NCI-H2171 treated with DMSO at 0.1 percent for 48 hours (cell line): ENCODE measurements at places on chromosomes 16 and 17.

- DNase-seq, result no peak
Measured at GRCh38 chr17:68480885-68481284, 23.6 kb upstream of the WIPI1 start.

GRCh38 chr16:27202923-27203506, 311 bp upstream of the KDM8 start:
- no peak for DNase-seq

GRCh38 chr17:79927688-79928501, 88.7 kb upstream of the CBX4 start:
- DNase-seq, result no peak

DNA sequence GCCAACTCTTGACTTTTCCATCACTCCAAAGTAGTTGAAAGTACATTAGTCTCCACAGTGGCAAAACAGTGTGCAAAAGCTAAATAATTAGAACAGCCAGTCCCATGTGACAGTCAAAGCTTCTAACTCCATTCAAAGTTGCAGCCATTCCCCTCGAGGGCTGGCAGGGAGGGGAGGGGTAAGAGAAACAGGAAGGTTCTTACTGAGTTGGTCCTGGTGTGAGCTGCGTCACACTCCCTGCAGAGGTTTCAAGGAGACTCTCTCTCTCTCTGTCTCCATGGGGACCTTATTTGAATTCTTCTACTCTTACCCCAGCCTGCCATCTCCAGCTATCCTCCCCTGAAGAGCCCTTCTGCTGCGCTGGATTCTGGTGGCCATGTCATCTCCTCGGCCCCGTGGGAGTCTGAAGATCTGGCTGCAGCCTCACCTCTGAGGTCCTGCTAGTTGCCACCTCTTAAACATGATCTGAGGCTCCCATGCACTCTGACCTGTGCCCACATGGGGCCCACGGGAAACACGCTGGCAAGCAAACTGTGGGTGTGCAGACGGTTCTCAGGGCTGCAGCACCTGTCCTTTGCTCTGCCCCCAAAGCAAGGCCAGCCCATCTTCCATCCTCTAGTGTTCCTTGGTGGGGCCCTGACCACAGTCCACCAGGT, 23.3 kb upstream of the STH start:
- DNase-seq, result no peak

DNA sequence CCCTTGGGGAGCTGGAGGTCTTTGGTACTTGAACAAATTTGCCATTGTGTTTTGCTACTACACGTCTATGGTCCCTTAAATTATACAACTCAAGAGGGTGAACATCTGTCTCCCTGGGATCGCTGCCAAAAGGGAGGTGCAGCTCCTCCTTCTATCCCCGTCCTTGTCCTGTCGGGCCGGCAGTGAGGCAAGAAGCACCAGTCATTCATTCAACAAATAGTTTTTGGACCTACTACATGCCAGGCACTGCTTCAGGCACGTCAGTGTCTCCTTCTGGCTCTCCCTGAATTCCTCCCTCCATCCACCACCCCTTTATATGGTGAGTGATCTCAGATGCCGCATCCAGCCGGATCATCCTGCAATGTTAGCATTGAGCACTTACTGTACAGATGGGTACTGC, 2.2 kb upstream of the RPL38 start:
- peak; percentile 98 for DNase-seq

GRCh38 chr17:48993951-48994350, 3.2 kb upstream of the IGF2BP1 start:
- no peak for DNase-seq

DNA sequence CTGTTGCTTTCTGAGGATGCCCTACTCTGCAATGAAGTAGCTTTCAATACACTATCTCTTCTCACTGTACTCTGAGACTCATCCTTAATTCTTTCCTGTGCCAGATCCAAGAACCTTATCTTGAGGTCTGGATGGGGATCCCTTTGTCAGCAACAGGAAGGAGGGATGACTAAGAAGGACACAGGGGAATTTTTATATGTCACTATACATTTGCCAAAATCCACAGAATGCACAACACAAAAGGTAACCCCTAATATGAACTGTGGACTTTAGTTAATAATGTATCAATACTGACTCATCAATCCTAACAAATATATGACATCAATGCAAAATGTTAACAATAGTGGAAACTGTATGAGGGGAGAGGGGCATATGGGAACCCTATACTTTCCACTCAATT, 4.7 kb upstream of the RBBP6 start:
- DNase-seq, result no peak

DNA sequence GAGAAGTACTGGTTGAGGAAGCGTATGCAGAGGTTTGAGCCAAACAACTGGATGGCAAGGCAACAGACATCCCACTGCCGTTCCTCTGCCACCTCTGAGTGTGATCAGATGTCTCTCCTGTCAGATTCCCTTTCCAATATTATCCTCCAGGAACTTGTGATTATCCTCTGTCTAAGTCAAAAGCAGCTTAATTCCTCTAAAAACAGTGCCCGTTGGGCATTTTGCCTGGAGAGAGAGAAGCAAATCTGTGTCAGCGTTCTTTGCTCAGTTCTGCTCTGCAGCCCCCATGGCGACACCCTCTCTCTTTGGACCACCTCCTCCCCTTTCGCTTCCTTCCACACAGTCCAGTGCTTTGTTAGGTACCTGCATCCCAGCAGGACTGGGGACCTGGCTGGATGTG, 56.1 kb upstream of the TBX2 start:
- DNase-seq, result no peak

DNA sequence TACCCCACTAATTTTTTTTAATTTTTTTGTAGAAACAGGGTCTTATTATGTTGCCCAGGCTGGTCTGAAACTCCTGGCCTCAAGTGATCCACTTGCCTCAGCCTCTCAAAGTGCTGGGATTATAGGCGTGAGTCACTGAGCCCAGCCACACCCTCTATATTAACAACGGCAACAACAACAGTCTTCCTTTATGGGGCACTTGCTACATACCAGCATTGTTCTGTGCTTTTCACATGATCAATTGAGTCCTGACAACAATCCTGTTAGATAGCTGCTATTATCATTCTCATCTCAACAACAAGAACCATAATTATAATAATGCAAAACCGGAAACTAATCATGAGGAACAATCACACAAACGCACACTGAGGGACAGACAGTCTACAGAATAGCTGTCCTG, 12.6 kb upstream of the ARL5C start:
- no peak for DNase-seq

DNA sequence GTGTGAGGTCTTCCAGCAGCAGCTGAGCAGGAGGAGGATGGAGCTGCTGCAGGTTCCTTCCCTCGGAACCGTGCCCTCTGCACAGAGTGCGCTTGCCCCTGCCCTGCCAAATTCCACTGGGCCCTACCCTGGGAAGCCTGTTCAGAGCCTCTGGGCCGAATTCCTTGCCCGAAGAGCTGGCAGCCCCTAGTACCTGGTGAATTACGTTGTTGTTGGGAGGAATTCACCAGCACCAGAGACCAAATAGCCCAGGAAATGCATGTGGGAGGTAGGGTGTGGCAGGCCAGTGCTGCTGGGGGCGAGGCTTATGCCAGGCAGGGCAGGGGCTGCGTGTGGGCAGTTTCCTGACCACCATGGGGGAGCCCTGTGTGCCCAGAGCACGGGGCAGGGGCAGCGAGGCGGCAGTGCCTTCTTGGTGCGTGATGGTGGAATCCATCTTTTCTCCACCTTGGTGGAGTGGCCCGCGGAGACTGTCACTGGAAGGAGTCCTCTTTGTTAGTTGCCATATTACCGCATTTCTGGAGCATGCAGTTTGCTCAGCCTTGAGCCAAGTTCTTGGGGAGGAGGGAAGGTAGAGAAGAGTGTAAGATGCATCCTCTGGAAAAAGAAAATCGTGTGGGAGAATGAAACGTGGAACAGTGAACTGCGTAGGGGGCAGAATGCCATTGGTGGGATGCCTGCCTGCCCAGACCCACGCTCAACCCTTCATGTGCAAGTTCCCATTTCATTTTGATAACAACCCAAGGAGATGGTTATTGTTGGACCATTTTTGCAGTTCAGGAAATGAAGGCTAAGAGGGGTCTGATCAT, 2.3 kb downstream of the MRC2 start:
- DNase-seq, result no peak

DNA sequence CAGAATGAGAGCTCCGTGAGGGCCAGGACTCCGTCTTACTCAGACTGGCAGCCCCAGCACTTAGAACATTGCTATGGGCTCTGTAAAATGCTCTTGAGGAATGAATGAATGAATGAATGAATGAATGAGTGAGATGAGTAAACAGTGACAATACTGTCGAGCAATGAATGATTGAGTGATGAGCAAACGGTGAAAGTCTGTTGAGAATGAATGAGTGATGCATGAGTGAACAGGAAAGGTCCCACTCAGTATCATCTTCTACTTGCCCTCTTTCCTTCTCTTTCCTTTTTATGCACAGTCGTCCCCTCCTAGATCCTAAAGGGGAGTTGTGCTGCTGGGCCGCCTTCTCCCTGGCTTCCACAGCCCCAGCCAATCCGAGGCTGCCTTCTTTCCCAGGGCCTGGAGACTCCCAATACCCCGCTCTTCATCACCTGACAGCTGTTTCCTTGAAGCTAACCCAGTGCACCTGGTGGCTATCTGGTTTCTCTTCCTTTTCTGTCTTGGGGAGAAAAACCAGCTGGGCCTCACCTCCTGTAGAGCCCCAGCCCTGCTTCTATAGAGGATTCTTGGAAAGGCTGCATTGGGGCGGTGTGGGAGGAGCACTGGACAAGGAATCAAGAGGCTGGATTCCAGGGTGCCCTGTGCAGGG, 32.7 kb upstream of the CACNG1 start:
- DNase-seq, result peak; percentile 69

DNA sequence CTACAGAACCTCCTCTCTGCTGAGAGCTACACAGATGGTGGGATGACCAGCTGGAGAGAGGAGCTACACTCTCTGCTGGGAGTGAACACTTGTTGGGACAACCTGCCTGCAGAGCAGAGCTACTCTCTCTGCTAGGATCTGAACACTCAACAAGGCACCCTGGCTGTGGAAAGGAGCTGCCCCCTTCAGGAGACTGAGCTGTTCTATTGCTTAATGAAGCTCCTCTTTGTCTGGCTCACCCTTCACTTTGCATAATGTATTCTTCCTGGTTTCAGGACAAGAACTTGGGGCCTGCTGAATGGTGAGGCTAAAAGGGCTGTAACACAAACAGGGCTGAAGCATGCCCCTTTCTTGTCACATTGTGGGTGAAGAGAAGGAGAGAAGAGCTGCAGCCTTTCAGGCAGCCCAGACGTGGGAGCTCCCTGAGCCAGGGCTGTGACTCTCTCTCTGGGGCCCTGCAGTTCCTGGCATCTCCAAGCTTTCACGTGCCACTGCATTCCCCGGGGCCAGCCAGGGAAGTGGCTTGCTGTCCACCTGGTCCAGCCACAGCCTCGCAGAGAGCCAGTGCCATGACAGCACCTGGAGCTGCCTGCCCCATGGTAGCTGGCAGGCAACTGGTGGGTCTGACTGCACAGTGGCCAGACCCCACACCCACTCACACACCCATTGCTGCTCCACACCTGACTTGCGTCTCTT, 272.8 kb upstream of the KCNJ16 start:
- no peak for DNase-seq

DNA sequence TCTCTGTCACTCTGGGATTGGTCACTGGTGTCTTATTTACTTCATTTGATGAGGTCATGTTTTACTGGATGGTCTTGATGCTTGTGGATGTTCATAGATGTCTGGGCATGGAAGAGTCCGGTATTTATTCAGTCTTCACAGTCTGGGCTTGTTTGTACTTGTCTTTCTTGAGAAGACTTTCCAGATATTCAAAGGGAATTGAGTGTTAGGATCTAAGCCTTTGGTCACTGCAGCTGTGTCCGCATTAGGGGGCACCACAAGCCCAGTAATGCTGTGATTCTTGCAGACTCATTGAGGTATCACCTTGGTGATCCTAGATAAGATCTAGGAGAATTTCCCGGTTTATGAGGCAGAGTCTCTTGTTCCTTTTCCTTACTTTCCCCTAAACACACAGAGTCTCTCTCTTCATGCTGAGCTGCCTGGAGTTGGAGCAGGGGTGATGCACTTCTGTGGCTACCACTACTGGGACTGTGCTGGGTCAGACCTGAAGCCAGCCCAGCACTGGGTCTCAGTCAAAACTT, 214.7 kb downstream of the SPECC1 start:
- no peak for DNase-seq

- no peak for DNase-seq
Measured at GRCh38 chr16:15592324-15592723, 50.6 kb downstream of the MARF1 start.

GRCh38 chr16:24820522-24820921, 25.2 kb upstream of the SLC5A11 start:
- no peak for DNase-seq

- no peak for DNase-seq
Measured at GRCh38 chr17:50259477-50260324, 14.6 kb upstream of the TMEM92 start.

DNA sequence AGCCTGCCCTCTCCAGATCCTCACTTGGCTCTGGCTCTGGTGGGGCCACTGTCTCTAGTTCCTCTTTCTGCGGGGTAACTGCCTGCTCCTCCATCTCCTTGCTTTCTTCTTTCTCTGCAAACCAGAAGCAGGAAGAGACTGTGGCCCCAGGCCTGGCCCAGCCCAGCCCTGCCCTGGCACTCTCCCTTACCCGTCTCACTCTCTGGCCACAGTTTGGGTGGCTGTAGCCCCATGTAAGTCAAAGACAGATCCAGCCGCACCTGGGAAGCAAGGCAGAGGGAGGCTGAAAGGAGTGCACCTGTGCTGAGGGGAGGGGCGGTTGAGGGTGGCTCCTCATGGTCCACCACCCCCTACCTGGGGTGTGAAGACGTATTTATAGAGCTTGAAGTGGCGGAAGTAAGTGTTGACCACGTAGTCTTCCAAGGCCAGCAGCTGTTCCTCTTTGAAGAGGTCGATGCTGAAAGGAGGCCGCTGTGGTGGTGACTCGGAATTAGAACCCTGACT, 2.8 kb downstream of the CFAP119 start:
- DNase-seq, result no peak

DNA sequence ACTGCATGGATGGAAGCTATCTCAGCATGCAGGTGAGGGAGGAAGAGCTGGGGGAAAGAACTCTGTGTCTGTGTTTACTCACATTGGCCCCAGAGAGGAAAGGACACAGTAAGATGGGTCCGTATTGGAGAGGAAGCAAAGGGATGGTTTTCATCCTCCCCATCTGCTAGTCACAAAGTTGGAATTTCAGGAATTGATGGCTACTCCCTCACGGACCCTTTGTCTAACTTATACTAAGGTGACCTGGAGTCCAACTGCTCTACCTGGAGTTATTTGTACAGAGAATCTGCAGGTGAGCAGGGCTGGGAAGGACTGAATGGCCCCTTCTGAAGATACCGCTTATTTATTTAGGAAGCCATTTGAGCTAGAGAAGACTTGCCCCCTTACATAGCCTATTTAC, 55.1 kb downstream of the WNT3 start:
- DNase-seq, result no peak

GRCh38 chr17:53141731-53142130, 681.0 kb upstream of the KIF2B start:
- DNase-seq, result no peak

GRCh38 chr17:2710803-2711607, 559 bp downstream of the CLUH start:
- DNase-seq, result peak; percentile 16

GRCh38 chr17:36889770-36890349, 47.4 kb upstream of the LHX1 start:
- no peak for DNase-seq

GRCh38 chr16:13517841-13518240, 402.1 kb upstream of the ERCC4 start:
- DNase-seq, result peak; percentile 53
